Memory B cell (primary cell): ENCODE measurements at places on chromosomes 6 and 20.

- no peak for DNase-seq
These were observed 663.4 kb upstream of the DEFB115 start for GRCh38 chr20:30594112-30594511.

DNA sequence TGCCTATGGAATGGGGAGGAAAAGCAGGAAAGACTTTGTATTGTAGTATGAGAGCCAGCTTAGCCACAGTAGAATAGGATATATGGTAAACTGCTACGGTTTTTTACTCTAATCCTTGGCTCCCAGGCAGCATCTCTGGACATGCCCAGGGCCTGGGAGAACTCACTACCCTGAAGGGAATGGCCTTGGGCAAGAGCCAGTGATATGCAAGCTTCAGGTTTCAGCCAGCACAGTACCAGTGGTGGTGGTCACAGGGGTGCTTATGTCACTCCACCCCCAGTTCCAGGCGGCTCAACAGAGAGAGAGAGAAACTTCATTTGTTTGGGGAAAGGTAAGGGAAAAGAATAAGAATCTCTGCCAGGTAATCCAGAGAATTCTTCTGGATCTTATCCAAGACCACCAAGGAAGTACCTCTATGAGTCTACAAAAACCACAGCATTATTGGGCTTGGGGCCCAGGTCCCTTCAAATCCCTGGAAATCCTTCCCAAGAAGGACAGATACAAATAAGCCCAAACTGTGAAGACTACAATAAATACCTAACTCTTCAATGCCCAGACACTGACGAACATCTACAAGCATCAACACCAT, 121.2 kb downstream of the THBS2 start:
- no peak for DNase-seq

- no peak for DNase-seq
These were observed 397.4 kb downstream of the MAFB start for GRCh38 chr20:40291493-40292135.

DNA sequence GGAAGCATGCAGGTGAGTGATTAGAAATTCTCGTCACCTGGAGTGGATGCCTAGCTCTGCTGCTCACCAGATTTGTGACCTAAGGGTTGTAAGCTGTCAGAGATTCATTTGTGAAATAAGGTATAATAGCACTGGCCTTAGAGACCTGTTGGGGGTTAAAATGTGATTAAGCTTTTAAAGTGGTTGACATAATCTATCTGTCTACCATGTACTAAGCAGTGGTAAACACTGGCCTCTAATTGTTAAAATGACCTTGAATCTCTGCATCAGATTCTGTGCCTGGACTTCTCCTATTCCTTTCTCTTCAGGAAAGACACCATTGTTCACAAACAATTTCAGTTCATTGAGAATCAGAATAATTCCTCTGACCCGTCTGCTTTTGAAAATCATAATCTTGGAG, 536.2 kb downstream of the CBLN4 start:
- DNase-seq = no peak

DNA sequence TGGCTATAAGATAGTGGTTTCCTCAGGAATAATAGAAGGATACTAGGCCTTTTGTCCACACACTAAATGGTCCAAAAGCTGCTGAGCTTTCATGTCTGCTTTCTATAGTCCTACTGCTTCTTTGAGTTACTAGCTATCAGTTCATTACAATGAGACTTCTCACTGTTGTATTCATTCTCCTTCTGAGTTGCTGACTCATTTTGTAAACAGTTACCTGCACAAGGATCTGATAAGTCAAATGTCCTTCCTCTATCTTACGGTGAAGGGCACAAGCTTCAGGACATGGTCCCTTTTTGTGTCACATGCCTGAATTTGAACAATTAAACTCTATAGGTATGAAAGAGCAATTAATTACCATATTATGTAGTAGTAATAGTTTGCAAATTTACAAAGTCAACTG, 90.5 kb downstream of the MAN1A1 start:
- DNase-seq = no peak

GRCh38 chr6:170212051-170212756, 78.7 kb downstream of the DLL1 start:
- DNase-seq = peak; percentile 6

- DNase-seq = no peak
These were observed 15.5 kb upstream of the CARMIL1 start for GRCh38 chr6:25263657-25264056.
